Large intestine (tissue), 12 donors: ENCODE measurements at places on chromosomes 5 and 9.

DNA sequence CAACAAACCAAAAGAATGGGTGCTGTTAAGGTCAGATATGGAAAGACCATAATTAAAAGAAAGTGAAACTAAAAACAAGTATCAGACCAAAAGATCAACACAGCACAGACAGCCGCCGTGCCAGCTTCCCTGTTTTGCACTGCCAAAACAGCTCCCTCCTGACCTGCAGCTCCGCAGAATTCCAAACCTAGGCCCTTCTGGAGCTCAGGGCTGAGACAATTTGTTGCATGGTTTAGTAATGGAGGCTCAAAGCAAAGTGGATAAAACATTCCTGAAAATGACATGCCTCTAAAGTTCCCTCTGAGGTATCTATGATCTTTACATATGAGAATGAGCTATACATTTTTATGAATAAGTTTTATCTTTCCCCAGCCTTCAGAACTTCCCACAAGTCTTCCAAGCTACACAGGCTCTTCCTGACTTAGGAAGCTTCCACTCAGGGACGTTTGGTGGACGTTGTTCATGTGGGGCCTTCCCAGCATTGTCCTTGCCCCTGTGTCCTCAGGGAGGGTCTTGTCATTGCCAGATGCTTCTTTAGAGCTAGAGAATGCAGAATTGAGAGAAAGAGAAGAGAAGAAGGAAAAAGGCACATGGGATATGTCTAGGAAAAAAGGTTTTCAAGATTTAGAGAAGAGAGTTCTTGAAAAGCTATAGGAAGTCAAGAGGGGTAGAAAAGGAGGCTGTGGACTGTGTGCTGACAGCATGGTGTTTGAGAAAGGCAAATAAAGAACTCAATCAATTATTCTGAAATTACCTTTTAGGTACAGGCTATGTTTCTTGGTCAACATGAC lies 28.4 kb upstream of the SSBP2 start:
- peak; percentile 54 for DNase-seq

- no peak for DNase-seq
Observed at GRCh38 chr9:5559659-5560058, 49.3 kb downstream of the PDCD1LG2 start.

DNA sequence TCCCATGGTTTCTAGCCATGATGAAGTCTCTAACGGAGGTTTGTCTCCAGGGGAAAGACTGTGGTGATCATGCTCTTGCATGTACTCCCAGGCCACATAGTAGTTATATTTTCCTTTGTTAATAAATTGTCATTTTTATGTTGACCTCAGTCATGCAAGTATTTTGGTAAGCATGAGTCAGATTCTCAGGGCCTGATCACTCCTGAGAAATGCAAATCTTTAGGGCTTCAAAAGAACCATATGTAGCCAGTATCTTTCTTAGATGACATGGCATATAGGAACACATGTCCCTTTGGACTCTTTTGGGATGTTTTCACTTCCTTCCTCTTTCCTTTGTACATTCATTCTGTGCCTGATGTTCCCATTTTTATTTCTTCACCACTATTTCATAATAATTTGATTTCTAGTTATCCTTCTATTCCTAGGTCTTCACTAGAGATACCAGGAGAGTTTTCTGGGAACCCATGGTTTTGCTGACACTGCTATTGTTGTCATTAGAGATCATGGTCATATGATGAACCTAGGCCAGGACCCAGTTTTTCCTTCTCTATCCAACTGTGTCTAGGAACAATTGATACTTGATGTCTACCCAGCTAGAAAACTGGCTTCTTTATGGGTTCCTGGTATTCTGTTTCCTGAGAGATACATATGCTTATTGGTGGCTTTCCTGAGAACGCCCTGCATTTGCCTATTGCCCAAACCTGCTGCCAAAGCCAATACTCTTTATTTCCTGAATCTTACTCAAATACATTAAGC lies 248.1 kb upstream of the NREP start:
- DNase-seq: no peak

GRCh38 chr9:34611251-34611810 lies 566 bp downstream of the RPP25L start:
- DNase-seq: no peak

- no peak for DNase-seq
Observed at GRCh38 chr9:115106642-115107041, 11.3 kb downstream of the TNC start.

DNA sequence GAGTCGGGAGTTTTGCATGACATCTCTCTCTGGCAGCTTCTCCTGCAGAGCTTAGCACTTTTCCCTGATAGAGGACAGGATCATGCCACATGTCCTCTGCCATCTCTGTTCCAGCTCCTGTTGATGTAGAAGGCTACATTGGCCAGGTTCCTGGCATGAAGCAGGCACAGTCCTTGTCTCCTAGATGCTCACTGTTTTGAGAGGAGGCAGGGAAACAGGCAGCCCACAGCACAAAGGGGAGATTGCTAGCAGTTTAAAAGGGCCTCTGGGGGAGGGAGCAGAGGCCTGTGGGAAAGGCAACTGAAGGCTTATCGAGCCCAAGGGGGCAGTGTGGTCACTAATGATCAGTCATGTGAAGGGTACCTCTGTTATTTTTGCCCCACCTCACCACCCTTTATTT lies 10.7 kb downstream of the ARHGAP26 start:
- no peak for DNase-seq

DNA sequence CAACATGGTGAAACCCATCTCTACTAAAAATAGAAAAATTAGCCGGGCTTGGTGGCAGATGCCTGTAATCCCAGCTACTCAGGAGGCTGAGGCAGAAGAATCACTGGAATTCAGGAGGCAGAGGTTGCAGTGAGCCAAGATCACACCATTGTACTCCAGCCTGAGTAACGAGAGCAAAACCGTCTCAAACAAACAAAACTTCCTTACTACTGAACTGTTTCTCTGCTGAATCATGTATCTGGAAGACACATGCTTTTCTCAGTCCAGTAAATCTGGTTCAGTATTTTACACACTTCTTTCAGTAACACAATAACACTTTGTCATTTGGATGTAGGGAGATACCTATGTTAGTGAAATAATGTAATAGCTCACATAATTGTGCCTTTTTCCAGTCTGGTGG lies 7.9 kb downstream of the TRMT10B start:
- no peak for DNase-seq

- no peak for DNase-seq
Observed at GRCh38 chr9:16572005-16572734, 298.3 kb downstream of the BNC2 start.

GRCh38 chr5:133242221-133242835 lies 190.5 kb downstream of the HSPA4 start:
- DNase-seq: no peak

GRCh38 chr9:122173670-122174069 lies 14.0 kb downstream of the MORN5 start:
- DNase-seq: no peak

DNA sequence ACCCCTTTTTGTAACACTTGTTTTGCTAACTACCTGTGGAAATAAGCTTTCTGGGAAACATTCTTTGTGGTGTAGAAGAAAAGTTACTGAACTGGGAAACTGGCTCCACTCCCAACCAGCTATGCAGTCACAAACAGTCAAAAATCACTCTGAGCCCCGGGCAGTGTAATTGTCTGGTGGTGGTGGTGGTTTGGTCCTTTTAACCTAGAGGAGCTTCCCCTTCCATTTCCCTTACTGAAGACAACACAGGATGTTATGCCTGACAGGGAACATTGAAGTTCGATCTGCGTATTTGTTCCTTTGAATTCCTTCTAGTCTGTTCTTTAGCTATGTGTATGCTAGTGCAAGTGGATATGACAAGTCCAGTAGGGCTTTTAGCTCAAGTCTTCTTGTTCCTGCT lies 56.8 kb upstream of the TBCA start:
- DNase-seq: no peak

GRCh38 chr9:37645903-37646506 lies 4.7 kb upstream of the FRMPD1 start:
- DNase-seq: no peak
